ENCODE measurements at places on chromosomes 2 and 18. TPM values are rescaled to one million over a fixed set of nuclear protein-coding genes. Genes with fewer than 3 reads are reported as not detected.

Gene ADAM23
- total RNA-seq = 61.2 TPM

DNA sequence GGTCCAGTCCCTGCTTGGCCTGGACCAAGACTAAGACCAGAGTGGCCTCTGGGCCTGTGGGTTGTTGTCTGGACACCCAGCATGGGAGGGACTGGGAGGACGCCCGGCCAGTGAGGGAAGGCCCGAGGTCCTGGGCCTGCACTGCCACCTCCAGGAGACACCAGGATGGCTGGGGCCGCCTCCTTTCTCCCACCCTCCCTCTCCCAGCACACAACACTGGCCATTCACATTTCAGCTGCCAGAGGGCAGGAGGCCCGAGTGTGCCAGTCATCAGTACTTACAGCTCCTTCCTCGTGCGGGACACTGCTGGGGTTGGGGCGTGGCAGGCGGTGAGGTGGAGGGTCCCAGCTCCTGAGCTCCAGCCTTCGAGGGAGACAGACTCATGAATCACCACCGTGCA, 133.5 kb downstream of the ASB1 start:
- no peak for DNase-seq
- H3K27me3 ChIP-seq = peaks cover 30% of the 10 kb centered on the region
- H3K36me3 ChIP-seq = no peaks in the 10 kb centered on the region
- no peak overlapping the region for H3K4me3 ChIP-seq

DNA sequence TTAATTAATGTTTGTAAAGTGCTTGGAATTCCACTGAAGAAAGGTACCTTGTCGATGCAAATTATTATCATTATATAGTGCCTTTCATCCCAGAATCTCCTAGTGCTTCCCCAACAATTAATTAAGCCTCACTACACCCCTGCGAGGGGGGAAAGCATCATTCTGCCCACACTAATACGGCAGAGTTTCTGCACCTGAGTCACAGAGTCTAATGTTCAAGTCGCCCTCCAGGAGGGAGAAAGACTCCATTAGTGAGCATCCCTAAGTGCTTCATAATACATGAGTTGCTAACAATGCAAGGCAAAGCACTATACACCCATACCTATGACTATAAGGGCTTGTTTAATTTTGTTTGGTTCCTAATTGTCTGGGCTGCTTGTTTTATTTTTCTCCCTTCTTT, 25.4 kb upstream of the NRP2 start:
- no peak overlapping the region for H3K27ac ChIP-seq
- no peak overlapping the region for H3K4me3 ChIP-seq
- no peak for DNase-seq
- peaks cover 5% of the 10 kb centered on the region for H3K27me3 ChIP-seq

GRCh38 chr2:43142921-43143438, 83.4 kb downstream of the ZFP36L2 start:
- H3K27me3 ChIP-seq = no peaks in the 10 kb centered on the region
- no peaks in the 10 kb centered on the region for H3K36me3 ChIP-seq
- no peak overlapping the region for H3K4me3 ChIP-seq

Gene PSMD1
- total RNA-seq = 90.5 TPM
